ENCODE measurements at places on chromosomes 7 and 10.

DNA sequence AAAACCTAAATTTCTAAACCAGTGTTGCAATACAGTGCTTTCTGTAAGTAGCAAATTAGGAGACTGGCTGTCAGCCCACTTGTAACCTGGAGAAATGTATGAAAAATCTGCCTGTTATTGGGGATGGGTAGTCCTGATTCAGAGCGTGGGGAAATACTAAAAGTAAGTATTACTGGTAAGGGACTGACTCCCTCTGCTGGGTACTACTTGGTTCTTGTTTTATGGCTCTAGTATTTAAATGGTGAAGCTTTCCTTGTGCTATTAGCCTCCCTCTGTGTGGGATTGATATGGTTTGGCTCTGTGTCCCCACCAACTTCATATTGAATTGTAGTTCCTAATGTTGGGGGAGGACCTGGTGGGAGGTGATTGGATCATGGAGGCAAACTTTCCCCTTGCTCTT lies 886.1 kb downstream of the SORCS1 start:
- no peak for DNase-seq

- no peak for DNase-seq
These were observed 88.4 kb downstream of the CARD11 start for GRCh38 chr7:2955269-2955668.

- DNase-seq: no peak
These were observed 7.3 kb upstream of the PNLIP start for GRCh38 chr10:116538456-116538855.

- DNase-seq: no peak
These were observed 4.3 kb downstream of the CAMK1D start for GRCh38 chr10:12353399-12354242.

DNA sequence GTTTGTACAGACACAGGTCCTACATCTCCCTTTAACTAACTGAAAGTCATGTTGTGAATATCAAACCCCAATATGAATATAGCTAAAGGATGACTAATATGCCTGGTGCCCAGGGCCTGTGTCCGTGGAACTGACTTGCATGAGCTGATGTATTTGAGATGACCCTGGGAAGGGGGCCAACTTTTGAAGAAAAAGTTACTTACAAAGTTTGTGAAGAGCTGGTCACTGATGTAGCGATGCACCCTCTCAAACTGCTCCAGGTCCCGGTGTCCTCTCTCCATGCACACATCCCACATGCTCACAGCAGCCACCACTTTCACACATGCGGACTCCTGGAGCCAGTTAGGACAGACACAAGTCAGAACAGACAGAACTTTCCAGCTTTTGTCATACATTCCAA lies 106.2 kb downstream of the ABCC2 start:
- no peak for DNase-seq

- DNase-seq: no peak
These were observed 29.5 kb downstream of the SMNDC1 start for GRCh38 chr10:110275128-110275729.

DNA sequence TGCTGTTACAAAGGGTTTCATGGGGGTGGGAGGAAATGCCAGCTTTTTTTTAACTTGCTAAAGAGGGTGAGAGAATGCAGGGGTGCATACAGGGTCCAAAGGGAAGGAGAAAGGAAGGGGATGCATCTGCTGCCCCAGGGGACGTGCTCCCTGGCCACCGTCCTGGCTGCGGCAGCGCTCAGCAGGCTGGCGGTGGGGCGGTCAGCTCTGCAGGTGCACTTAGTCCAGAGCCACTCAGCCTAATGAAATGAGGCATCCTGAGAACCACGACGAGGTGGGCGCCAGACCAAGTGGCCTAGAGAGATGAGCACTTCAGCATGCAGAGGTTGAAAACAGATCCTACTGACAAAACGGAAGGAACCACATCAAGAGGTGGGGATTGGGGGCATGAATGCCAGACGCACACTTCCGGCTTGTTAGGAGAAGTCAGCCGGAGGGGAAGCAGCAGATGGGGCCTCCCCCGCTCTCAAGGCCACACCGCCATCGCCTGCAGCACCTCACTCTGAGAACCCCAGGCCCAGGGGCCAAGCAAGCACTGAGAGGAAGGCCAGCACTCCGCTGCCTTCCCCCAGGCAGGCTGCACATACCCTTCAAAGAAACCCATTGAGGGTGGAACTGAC lies 94.5 kb downstream of the MAD1L1 start:
- no peak for DNase-seq

DNA sequence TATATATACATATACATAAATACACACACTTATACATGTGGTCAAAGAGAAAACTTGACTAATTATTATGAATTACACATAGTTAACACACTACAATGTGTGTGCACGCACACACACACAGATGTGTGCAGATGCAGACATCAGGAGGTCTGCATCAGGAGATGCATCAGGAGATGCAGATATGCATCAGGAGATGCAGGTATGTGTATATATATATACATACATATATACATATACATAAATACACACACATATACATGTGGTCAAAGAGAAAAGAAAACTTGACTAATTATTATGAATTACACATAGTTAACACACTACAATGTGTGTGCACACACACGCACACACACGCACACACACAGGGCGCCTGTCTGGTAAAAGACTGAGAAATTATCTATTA lies 31.3 kb upstream of the MDFIC start:
- DNase-seq: no peak

GRCh38 chr10:58784361-58784760 lies 271.7 kb downstream of the BICC1 start:
- no peak for DNase-seq

DNA sequence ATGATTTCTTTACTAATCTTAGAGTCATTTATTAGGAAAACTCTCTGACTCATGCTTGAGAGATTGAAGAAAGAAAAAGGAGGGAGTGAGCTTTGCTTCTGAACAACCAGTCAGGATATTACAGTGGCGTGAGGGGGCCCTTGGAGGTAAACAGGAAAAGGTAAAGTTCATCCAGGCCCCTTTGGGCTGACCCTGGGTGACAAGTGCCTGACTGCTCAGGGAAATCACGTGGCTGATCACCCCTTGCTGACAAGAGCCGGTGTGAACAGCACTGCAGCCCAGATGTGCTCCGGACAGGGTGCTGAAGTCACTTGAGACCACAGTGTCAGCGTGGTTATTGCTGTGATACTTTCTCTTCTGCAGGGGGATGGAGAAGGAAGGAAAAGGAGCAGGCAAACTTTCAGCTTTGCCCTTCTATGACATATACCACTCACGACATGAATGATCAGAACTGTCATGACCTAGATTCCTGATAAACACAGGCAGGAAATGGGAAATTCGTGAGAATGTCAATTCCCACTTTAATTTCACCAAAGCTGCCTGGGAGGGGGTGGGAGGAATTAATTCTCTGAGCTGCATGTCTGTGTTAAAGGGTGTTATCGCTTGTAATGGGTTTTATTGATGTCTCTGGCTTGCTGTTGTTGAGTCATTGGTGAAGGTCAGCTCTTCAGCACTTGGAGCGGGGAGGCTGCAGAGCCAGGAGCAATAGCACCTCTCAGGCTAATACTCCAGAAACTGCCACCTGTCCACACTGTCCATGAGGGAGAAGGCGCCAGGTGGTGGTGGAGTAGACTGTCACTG lies 139.8 kb upstream of the AOAH start:
- no peak for DNase-seq

DNA sequence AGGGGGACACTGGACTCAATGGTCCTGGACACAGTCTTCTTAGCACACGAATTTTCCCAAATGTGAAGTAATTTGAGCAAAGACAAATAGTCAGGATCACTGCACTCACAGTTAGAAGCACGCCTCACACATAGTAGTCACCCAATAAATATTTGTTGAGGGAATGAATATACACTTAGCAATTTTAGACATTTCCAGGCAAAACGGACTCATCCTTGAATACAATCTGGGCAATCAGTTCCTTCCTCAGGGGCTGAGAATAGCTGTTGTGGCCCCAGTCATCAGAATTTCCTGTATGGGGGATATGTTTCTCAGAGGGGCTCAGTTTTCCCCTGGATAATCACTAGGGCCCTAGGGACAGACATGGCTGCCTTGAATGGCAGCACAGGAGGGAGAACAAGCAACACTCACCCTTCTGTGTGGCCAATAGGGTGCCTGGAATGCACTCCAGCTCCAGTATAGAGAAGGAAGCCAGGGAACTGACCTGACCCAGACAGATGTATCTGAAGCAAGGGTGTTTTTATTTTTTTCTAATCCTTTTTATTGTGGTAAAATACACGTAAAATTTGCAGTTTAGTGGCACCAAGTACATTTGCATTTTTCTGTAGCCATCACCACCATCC lies 282.7 kb upstream of the ZNF32 start:
- DNase-seq: no peak

DNA sequence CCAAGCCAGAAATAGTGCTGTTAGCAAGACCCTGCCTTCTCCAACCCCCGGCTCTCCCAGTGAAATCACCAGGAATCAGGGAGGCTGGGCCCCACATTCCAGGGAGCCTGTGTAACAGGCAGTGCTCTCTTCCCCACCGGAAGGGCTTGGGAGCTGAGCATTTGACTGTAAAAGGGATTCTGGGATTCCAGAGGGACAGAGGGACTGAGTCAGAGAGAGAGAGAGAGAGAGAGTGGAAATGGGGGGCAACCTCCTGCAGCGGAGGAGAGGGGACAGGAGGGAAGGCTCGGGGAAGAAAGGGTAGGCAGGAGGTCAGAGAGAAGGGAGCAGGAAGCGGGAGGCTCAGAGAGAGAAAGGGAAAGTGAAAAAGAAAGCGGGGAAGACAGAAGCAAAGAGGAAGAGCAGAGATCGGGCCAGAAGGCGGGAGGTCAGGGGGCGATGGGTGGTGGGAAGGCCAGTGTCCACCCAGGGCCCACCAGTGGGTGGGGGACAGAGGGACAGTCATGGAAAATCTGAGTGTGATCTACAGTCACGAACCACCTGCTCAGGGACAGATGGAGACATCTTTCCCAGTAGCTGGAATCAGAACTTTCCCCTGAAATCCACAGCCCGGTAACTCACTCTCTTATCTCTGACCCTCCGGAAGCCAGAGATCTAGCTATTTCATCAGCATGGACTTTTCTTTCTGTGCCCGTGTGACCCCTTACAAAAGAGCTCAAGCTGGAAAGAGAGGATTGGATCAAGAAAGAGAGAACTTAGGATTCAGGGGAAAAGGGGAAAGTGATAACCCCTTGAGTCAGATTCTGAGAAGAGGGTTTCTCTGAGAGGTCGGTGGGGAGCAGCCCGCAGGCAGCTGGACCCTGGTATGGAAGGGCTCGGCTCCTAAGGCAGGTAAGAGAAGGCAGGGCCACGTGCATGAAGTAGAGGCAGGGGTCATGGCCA lies 4.6 kb upstream of the SERPINE1 start:
- no peak for DNase-seq

- DNase-seq: no peak
These were observed 349.4 kb downstream of the GATA3 start for GRCh38 chr10:8403711-8404371.

- no peak for DNase-seq
These were observed 181.4 kb downstream of the GPAM start for GRCh38 chr10:112002206-112002605.

- DNase-seq: no peak
These were observed 12.1 kb downstream of the TFR2 start for GRCh38 chr7:100629117-100629716.

DNA sequence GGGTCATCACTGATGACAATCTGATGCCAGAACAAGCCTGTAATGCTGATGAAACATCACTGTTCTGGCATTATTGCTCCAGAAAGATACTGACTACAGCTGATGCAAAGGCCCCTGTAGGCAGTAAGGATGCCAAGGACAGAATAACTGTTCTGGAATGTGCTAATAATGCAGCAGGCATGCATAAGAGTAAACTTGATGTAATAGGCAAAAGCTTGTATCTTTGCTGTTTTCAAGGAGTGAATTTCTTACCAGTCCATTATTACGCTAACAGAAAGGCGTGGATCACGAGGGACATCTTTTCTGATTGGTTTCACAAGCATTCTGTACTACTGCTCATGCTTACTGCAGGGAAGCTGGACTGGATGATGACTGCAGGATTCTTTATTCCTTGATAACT lies 18.7 kb downstream of the LCOR start:
- no peak for DNase-seq

DNA sequence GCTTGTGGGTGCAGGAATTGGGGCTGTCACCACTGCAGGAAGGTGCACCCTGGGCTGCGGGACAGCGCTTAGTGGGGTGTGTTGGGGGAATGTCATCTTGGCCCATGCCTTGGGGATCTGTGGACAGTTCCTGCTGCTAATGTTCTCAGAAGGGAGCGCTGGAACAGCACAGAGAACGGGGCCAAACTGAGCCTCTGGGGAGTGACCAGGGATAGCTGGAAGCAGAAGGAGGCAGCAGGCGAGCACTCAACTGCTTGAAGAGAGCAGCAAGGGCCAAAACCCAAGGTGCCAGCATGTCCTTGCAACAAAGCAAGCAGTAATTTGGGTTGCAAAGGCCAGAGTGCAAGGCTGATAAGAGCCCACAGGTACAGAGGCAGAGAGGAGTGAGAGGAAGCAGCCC lies 31.3 kb upstream of the WDFY4 start:
- DNase-seq: no peak
